ENCODE measurements at places on chromosomes 7 and 10.

DNA sequence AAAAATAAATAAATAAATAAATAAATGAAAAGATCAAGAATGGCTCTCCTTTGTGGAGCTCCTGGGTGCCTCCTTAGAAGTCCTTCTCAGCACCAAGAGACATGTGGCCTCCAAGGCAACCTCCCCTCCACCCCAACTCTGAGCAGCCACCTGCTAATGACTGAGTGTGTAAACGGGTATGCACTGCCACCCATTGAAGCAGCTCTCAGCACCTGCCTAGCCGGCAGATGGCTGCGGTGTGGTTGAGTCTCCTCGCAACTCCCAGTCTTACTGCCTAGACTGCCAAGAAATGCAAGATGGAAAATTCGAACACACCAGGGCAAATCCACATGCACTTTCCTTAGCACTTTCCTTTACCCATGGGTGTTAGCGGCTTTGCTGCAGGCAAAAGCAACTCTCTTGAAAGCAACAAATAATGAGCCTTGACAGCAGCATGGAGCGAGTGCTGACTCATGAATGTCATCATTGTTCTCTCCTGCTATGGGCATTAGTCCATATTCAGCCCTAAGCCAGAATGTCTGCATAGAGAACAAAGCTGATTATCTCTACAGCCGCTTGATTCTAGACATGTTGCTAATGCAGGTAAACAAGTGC is 913.9 kb upstream of the AUTS2 start:
- no peak overlapping the region for H3K4me3 ChIP-seq
- H3K4me1 ChIP-seq = no peaks in the 10 kb centered on the region
- H3K27me3 ChIP-seq = no peaks in the 10 kb centered on the region
- H3K27ac ChIP-seq = no peak overlapping the region
- DNase-seq = no peak

- no peaks in the 10 kb centered on the region for H3K27me3 ChIP-seq
- no peak overlapping the region for H3K4me3 ChIP-seq
- no peaks in the 10 kb centered on the region for H3K36me3 ChIP-seq
- H3K27ac ChIP-seq = no peak overlapping the region
- H3K4me1 ChIP-seq = no peaks in the 10 kb centered on the region
Observed at GRCh38 chr10:53601260-53601875, 828.8 kb upstream of the MBL2 start.

DNA sequence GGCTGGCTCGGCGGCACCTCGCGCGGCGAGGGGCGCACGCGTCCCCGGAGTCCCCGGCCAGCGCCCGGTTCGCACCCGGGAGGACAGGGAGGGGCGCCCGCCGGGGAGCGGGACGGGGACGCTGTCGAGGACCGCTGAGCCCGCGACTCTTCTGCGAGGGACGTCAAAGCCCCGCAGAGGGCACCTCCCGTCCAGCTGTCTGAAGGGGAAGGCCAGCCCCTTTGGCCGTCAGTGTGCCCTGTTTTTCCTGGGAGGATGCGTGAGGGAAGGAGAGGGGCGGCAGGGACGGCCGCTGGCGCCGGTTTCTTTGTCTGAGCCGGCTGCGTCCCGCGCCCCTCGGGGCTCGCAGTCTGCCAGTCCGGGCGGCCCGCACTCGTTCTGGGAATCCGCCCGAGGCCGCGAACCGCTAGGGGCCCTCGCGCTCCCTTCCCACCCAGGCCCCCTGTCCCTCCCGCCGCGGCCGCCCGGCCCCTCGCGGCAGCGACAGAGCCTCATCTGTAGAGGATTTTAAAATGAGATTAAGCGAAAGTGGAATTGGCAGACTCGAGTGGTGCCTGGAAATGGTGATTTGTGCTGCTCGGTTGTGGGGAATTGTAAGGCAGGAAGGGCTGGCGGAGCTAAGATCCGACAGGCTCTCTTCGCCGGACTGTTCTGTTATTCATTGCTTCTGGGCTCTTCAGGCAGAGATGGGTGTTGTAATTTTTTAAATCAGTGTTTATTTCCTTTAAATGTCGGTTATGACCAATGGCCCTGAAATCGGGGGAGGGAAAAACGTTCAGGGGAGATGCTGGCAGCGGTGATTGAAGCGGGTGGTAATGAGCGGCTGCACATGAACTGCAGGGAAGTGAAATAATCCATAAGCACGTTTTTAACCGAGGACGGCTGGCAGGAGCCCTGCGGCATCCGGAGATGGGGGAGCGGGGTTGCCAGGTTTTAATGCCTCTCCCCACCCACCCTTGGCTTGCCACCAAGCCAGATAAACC is 618 bp upstream of the RELN start:
- no peak for DNase-seq
- H3K27ac ChIP-seq = no peak overlapping the region
- H3K4me3 ChIP-seq = peak overlapping the region; percentile 43
- H3K36me3 ChIP-seq = no peaks in the 10 kb centered on the region

DNA sequence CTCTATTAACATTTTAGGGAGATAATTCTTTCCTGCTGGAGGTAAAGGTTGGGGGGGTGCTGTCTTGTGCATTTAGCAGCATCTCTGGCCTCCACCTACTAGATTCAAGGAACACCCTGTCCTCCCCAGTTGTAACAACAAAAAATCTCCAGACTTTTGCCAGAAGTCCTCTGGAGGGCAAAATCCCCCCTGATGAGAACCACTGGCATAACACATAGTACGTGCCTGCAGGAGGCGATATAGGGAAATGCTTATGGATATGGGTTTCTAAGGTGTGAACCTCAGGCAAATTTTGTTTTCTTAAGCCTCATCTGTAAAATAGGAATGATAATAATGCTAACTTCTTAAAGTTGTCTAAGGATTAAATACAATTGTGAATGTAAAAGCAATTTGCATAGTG is 2.9 kb upstream of the OSBPL3 start:
- DNase-seq = no peak
- no peaks in the 10 kb centered on the region for H3K27me3 ChIP-seq
- peaks cover 10% of the 10 kb centered on the region for H3K36me3 ChIP-seq
- no peak overlapping the region for H3K27ac ChIP-seq

GRCh38 chr7:77266291-77266794 is 66.7 kb upstream of the FGL2 start:
- H3K27ac ChIP-seq = no peak overlapping the region
- peaks cover 5% of the 10 kb centered on the region for H3K4me1 ChIP-seq
- no peak overlapping the region for H3K4me3 ChIP-seq
- DNase-seq = no peak
- H3K36me3 ChIP-seq = no peaks in the 10 kb centered on the region

DNA sequence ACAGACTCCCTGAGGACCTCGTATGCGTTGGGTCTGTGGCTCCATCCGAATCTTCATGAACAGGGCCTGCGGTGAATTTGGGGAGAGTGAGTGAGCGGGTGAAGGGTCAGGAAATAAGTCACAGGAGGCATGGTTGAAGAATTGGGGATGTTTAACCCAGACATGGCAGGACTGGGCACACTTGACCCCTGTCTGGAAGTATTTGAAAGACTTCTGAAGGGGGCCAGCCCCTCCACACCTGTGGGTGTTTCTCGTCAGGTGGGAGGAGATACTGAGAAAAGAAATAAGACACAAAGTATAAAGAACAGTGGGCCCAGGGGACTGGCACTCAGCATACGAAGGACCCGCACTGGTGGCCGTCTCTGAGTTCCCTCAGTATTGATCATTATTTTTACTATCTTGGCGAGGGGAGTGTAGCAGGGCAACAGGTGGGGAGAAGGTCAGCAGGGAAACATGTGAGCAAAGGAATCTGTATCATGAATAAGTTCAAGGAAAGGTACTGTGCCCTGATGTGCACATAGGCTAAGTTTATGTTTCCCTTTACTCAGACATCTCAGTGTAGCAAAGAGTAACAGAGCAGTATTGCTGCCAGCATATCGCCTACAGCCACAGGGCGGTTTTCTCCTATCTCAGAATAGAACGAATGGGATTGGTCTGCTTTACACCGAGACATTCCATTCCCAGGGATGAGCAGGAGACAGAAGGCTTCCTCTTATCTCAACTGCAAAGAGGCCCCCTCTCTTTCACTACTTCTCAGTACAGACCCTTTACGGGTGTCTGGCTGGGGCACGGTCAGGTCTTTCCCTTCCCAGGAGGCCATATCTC is 38.2 kb upstream of the PFKFB3 start:
- peaks cover 33% of the 10 kb centered on the region for H3K4me1 ChIP-seq
- no peak for DNase-seq
- peak overlapping the region; percentile 83 for H3K4me3 ChIP-seq

DNA sequence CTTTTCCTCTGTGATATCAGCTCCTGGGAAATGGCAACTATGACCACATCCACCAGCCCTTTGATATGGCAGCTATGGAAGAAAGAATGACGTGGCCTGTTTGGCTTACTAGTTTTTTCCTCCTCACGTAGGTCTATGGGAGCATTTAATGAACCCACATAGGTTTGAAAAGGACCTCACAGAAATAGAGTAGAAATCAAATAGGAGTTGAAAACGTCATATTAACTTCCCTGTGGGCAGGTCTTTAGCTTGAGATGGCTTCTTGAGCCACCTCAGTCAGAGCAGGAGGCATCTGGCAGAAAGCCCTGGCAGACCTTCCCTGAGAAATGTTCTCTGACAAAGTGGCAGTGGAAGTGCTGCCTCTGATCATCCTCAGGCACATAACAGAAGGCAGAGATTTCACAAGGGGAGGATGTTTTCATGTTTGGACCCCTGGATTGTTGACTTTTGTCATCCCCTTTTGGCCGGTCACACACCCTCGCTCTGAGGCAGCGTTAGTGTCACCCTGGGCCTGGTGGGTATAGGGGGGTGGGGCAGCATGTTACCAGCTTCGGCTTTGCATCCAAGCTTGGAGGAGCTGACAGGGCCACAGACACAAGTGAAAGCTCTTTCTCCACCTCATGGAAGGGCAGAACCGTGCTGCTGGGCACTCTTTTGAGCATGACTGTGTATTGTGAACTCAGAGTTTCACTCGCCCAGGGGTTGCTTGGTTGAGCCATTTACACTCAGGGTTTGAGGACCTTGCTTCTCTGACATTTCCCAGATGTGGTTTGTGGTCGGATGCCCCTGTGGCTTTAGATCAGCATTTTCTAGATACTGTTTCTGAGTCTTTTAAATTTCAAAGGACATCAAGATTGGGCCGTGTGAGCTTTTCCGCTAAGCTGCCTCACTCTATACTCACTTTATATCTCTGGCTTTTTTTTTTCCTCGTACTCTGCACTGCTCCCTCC is 184.2 kb downstream of the STK31 start:
- peak; percentile 9 for DNase-seq
- peak overlapping the region; percentile 21 for H3K27ac ChIP-seq
- no peaks in the 10 kb centered on the region for H3K27me3 ChIP-seq
- peaks cover 22% of the 10 kb centered on the region for H3K4me1 ChIP-seq
- peak overlapping the region; percentile 37 for H3K4me3 ChIP-seq

- no peak overlapping the region for H3K27ac ChIP-seq
- H3K4me3 ChIP-seq = no peak overlapping the region
- H3K4me1 ChIP-seq = peaks cover 46% of the 10 kb centered on the region
- DNase-seq = no peak
- H3K36me3 ChIP-seq = peaks cover 7% of the 10 kb centered on the region
- H3K27me3 ChIP-seq = no peaks in the 10 kb centered on the region
Observed at GRCh38 chr10:32360884-32361283, 13.9 kb upstream of the EPC1 start.

- H3K27me3 ChIP-seq = peaks cover 29% of the 10 kb centered on the region
- H3K4me3 ChIP-seq = no peak overlapping the region
- no peak overlapping the region for H3K27ac ChIP-seq
- peaks cover 5% of the 10 kb centered on the region for H3K36me3 ChIP-seq
- peaks cover 6% of the 10 kb centered on the region for H3K4me1 ChIP-seq
Observed at GRCh38 chr10:5840314-5841307, 27.4 kb upstream of the GDI2 start.

DNA sequence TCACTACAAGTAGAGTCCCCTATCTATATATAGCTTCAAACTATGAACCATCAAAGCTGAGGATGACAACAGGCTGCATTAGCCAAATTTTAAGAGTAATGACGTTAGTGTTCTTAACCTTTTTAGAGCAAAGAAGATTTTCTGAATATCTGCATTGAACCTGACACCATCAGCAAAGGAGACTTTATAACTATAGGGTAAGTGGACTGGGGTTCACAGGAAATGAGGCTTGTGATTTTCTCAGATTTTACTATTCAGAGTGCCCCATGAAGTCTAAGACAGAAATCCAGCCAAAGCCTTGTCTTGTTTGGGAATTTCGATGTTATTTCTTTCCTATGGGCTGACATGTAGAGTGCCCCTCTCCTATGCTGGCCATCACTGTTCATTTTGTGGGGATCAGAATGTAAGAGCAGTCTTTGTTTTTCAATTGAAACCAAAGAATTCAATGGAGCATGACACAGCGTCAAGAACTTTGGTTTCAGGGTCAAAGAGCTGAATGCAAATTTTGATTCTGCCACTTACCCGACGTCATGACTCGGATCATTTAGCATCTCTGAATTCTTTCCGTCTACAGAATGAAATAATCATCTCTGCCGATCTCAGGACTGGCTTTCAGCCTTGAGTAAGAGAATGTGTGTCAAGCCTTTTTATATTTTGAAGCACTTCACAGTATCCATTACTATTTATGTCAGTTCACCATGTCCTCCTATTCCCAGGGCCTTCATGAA is 52.7 kb downstream of the DENND11 start:
- no peak for DNase-seq
- peak overlapping the region; percentile 54 for H3K27ac ChIP-seq
- H3K4me3 ChIP-seq = no peak overlapping the region
- H3K4me1 ChIP-seq = peaks cover under 1% of the 10 kb centered on the region
- H3K27me3 ChIP-seq = no peaks in the 10 kb centered on the region

- H3K27ac ChIP-seq = no peak overlapping the region
- peaks cover 4% of the 10 kb centered on the region for H3K4me1 ChIP-seq
- H3K4me3 ChIP-seq = no peak overlapping the region
- no peaks in the 10 kb centered on the region for H3K27me3 ChIP-seq
- DNase-seq = no peak
Observed at GRCh38 chr7:157596881-157597280, 260.1 kb downstream of the DNAJB6 start.

DNA sequence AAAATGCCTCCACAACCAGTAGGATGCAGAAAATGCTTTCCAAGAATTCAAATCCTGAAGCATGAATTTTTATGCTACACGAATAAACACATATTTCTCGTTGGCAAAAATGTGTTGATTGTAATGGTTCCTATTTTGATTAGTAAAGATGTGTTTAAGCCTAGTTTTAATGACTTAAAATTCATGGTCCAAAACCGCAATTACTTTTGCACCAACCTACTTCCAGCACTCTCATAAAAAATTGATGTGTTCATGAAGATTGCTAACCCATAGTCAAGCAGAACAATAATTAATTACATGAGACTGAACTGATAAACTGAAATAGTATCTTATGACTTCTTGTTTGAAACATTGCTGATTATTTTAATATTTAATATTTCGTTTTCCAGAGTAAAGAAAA is 828.8 kb downstream of the CCSER2 start:
- no peaks in the 10 kb centered on the region for H3K36me3 ChIP-seq
- no peak for DNase-seq
- no peaks in the 10 kb centered on the region for H3K27me3 ChIP-seq
- no peak overlapping the region for H3K27ac ChIP-seq

Data from effector memory CD8-positive, alpha-beta T cell (primary cell).